ENCODE measurements at places on chromosomes 2 and 18. TPM values are rescaled to one million over a fixed set of nuclear protein-coding genes. Genes with fewer than 3 reads are reported as not detected.

Gene AQP12A
- not detected for total RNA-seq

Gene FKBP1B
- total RNA-seq = 2.6 TPM

- no peak for DNase-seq
- no peaks in the 10 kb centered on the region for H3K4me1 ChIP-seq
- peaks cover 2% of the 10 kb centered on the region for H3K36me3 ChIP-seq
- H3K27me3 ChIP-seq = peaks cover 47% of the 10 kb centered on the region
- H3K4me3 ChIP-seq = no peak overlapping the region
- H3K27ac ChIP-seq = no peak overlapping the region
Measured at GRCh38 chr18:48061781-48062570, 131.5 kb upstream of the SMAD2 start.

DNA sequence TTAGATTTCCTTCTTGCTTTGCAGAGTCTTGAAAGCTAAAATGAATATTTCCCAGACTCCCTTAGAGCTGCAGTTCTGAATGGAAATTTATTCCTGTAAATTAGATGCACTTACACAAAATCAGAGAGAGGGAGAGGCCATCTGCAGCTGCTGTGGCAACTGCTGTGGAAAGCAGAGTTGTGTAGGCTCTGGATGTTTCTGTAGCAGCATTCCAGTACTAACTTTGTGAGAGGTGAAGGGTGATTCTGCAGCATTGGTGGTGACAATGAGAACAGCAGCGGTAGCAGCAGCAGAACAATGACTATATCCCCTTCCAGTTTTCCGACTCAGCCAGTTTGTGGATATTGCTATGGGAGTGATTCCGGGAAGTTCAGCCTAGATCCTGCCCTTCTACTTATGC is 433.0 kb upstream of the REG3G start:
- no peak for DNase-seq
- no peaks in the 10 kb centered on the region for H3K36me3 ChIP-seq
- no peak overlapping the region for H3K27ac ChIP-seq
- H3K4me1 ChIP-seq = no peaks in the 10 kb centered on the region
- no peaks in the 10 kb centered on the region for H3K27me3 ChIP-seq

- peaks cover 4% of the 10 kb centered on the region for H3K4me1 ChIP-seq
- H3K27me3 ChIP-seq = peaks cover 19% of the 10 kb centered on the region
- peak; percentile 66 for DNase-seq
- H3K27ac ChIP-seq = no peak overlapping the region
Measured at GRCh38 chr2:15577071-15577735, 14.5 kb upstream of the DDX1 start.

- no peaks in the 10 kb centered on the region for H3K4me1 ChIP-seq
- no peaks in the 10 kb centered on the region for H3K36me3 ChIP-seq
- peaks cover 16% of the 10 kb centered on the region for H3K27me3 ChIP-seq
- H3K27ac ChIP-seq = no peak overlapping the region
Measured at GRCh38 chr2:214896274-214896673, 86.8 kb upstream of the BARD1 start.

GRCh38 chr2:170369894-170370293 is 191.9 kb downstream of the MYO3B start:
- H3K36me3 ChIP-seq = peaks cover 10% of the 10 kb centered on the region
- H3K4me1 ChIP-seq = peaks cover 11% of the 10 kb centered on the region
- DNase-seq = no peak
- H3K27me3 ChIP-seq = peaks cover 89% of the 10 kb centered on the region

GRCh38 chr2:101306410-101306809 is 2.1 kb downstream of the RNF149 start:
- H3K27ac ChIP-seq = peak overlapping the region; percentile 99
- no peak for DNase-seq
- no peaks in the 10 kb centered on the region for H3K27me3 ChIP-seq
- peaks cover 7% of the 10 kb centered on the region for H3K36me3 ChIP-seq
- peak overlapping the region; percentile 100 for H3K4me3 ChIP-seq
- peaks cover 49% of the 10 kb centered on the region for H3K4me1 ChIP-seq
